ENCODE measurements at places on chromosomes 6 and 20. TPM values are rescaled to one million over a fixed set of nuclear protein-coding genes. Genes with fewer than 3 reads are reported as not detected.

The MSH5 gene
- 4.2 TPM for polyA plus RNA-seq

The HMGN3 gene
- polyA plus RNA-seq = 87.8 TPM

The CRNKL1 gene
- polyA plus RNA-seq = 9.7 TPM

The TTK gene
- 0.50 TPM for polyA plus RNA-seq

The APOM gene
- polyA plus RNA-seq = 8.5 TPM

The FAM229B gene
- polyA plus RNA-seq = 2.9 TPM

The ULBP1 gene
- polyA plus RNA-seq = not detected

The E2F1 gene
- polyA plus RNA-seq = 0.43 TPM

The COL21A1 gene
- polyA plus RNA-seq = not detected

The LAMP5 gene
- polyA plus RNA-seq = 1.9 TPM

The NECAB3 gene
- 4.1 TPM for polyA plus RNA-seq

The PNLDC1 gene
- polyA plus RNA-seq = 0.89 TPM

The SMIM29 gene
- polyA plus RNA-seq = 66.2 TPM

The CALHM4 gene
- polyA plus RNA-seq = not detected

The SLC17A1 gene
- polyA plus RNA-seq = not detected

The OR12D3 gene
- polyA plus RNA-seq = not detected

The VSX1 gene
- not detected for polyA plus RNA-seq

The RHAG gene
- polyA plus RNA-seq = not detected

The FLRT3 gene
- polyA plus RNA-seq = not detected

The HLA-DQA1 gene
- polyA plus RNA-seq = 377 TPM

The ID4 gene
- not detected for polyA plus RNA-seq

The ARFGEF3 gene
- polyA plus RNA-seq = not detected

The TXLNB gene
- 1.9 TPM for polyA plus RNA-seq

All from IgD-negative memory B cell (primary cell).